ENCODE measurements at places on chromosomes 3 and 15.
A peak's percentile ranks its signal among the peaks of the same experiment; 100 is the strongest.

- no peak for DNase-seq
Observed at GRCh38 chr3:58351920-58352319, 19.2 kb downstream of the PXK start.

- DNase-seq, result no peak
Observed at GRCh38 chr3:65425880-65426279, 612.8 kb downstream of the MAGI1 start.

DNA sequence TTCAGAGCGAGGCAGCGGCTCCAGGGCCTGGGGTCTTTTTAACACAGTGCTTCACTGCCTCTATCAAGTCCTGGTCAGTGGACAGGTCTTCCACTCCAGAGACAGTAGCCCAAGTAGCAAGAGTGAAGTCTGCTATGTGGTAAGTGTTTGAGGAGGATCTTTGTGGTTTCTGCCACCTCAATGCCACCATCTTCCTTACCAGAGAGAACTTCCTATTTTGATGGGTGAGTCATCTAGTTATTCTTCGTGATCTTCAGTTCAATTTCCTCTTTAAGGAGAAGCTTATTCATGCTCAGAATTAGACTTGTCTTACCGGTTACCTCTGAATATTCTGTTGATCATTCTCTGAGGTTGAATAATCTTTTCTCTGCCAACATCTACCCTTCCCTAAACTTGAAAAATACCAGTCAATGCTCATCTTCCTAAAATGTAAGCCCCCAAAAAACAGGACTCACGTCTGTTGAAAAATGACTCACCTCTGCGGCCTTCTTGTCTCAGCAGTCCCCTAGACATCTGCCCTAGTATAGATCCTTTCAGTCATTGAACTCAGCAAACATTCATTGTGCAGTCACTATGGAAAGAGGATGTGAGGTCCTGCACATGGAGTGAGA, 32.2 kb upstream of the BCL6 start:
- peak; percentile 40 for DNase-seq

DNA sequence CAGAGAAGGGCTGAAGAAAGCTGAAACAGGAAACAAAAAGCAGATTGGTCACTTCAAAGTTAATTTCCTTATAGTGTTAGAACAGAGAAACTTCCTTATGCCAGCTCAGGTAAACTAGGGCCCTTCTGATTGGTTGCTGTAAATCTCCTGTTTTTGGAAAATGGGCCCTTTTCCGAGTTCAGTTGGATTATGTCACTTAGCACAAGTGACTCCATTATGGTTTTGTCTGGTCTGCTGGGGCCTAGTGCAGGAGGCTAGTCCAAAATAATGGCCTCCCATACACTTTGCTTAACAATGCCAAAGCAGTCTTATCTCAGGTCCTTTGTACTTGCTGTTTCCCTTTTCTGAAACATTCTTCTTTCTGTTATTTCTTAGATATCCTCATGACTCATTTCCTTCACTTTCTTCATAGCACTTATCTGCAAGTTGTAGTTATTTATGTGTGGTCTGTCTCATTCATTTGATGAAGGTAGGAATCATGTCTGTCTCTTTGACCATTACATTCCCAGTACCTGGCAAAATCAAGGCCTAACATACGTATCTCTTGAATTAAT, 7.7 kb upstream of the DCP1A start:
- no peak for DNase-seq

DNA sequence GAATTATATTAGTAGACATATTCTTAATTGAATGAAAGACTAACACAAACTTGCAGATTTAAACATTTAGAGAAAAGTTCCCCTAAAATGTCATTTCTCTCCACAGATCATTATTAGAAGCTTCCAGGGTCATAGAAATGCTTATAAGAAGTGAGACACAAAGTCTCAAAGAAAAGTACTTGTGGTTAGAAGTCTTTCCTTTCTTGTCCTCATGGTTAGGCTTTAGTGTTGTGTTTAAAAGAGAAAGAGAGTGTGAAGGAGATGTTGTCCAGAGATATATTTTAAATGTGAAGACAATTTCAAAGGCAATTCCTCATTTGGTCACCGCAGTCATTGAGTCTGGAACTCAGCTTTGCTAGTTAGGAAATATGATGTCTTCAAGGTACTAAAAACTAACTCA, 230.4 kb upstream of the ARPP21 start:
- DNase-seq, result no peak

GRCh38 chr3:52893723-52894122, 3.6 kb downstream of the STIMATE start:
- DNase-seq, result no peak

- DNase-seq, result no peak
Observed at GRCh38 chr15:47955021-47955420, 165.8 kb upstream of the SLC24A5 start.

DNA sequence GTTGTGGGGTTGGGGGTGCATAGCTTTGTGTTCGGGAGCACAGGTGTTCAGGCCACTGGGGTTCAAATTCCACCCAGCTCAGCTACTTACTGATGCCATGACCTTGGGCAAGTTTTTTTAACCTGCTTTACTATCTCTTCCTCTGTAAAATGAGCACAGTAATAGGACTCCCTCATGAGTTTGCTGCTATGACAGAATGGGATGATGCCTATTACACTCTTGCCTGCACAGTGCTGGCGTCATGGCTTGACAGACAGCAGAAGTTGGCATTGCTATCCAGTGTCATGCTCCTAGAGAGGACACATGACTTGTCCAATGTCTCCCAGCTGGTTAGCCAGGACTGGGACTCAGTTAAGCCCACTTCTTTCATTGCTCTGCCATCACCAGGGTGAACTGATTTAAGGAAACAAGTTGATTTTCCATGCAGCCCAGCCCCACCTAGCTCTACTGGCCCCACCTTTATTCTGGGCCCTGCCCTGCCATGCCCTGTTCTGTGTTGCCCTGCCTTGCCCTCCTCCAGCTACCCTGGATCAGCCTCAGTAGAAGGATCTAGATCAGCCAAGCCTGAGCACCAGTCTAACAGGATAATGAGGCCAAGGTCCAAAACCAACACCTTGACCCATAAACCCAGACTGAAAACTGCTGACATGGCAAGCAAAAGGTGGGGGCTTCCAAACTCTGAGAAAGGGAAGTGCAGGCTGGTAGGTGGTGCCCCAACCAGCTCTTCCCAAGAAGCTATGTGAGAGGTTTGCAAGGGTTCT, 155.8 kb upstream of the ATP11B start:
- no peak for DNase-seq

DNA sequence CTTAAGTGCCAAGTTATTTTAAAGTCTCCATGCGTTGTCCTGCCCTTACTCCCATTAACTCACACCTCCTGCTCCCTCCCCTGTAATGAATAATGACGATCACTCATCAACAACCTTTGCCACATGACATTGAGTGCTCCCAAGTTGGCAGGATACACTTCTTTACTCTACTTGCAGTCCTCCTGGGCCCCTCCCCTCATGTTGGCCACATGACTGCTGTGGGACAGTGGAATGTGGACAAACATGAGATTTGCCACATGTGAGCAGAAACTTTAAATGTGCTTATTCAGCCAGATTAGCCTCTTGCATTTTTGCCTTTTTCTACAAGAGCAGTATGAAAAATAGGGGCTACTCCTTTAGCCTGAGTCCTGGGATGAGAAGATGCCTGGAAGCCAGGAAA, 167.9 kb downstream of the DCLK3 start:
- no peak for DNase-seq

GRCh38 chr3:171970301-171970788, 69.0 kb upstream of the FNDC3B start:
- no peak for DNase-seq

GRCh38 chr3:193814166-193814892, 221.3 kb downstream of the OPA1 start:
- no peak for DNase-seq

GRCh38 chr15:95558131-95558530, 772.4 kb upstream of the NR2F2 start:
- DNase-seq, result no peak

DNA sequence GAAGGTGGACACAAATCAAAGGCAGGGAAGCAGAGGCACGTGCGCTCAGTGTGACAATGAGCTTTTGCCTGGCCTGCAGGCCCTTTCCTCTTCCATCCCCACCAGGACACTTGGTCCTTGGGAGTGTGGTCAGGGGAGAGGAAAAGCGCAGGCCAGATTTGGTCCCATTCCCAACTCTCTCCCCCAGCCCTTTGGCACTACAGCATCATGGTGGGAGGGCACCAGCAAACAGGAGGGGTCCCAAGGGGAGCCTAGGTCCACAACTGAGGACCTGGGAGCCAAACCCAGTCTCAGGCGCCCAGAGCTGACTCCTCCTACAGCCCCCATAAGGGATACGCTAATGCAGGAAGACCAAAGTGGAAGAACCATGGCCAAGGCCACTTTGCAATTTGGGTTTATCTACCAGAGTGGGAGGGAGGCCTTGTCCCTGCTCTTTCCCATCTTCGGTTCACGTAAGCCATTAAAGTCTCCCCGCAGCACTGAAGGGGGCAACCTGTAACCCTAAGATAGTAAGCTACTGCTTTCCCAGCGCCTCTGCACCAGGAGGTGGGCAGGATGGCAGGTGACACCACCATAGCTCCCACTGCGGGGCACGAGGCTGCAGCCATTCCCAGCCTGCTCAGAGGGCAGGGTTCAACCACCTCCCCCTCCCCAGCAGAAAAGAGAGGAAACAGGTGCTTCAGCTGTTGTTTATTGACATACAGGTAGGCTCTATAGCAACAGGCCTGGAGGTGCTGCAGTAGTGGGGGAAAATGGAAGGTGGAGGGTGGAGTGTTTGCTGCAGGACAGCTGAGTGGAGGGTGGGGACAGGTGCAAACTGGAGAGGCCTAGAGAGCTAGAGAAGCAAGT, 993 bp upstream of the GRAMD2A start:
- no peak for DNase-seq

DNA sequence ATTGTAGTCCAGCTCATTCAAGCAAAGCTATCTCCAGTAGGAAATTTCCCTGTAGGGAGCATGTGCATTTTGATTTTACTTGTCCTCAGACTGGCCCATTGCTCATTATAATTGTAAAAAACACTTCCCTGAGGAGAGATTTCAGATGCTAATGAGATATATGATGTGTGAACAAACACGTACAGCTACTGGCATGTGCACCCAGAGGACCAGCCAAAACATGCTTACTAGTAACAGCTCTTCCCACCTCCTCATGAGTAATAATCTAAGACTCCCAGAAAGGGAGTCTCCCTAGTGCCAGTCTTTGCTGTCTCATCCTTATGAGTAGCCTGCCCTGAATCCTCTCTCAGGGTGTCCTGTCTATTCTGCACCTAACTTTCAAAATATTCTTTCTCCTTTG, 43.4 kb downstream of the FBXO22 start:
- no peak for DNase-seq

GRCh38 chr3:16616083-16616482, 10.9 kb upstream of the DAZL start:
- no peak for DNase-seq

- no peak for DNase-seq
Observed at GRCh38 chr3:150319900-150320299, 88.2 kb upstream of the TSC22D2 start.

DNA sequence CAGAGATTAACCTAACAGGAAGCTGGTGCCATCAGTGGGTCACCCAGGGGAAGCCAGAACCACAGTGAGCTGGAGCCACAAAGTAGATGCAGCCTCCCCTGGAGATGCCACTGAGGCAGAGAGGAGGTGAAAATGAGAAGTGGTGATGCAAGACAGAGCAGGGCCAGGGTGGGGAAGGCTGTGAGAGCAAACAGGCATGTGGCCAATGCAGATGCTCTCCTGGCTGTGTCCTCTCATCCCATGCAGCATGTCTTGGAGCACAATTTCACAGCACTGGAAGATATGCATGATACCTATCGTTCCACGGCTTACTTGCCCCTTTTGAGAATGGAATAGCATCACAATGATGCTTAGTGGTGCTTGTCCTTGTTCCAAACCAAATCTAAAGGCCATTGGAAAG, 126.3 kb downstream of the ABHD5 start:
- no peak for DNase-seq

DNA sequence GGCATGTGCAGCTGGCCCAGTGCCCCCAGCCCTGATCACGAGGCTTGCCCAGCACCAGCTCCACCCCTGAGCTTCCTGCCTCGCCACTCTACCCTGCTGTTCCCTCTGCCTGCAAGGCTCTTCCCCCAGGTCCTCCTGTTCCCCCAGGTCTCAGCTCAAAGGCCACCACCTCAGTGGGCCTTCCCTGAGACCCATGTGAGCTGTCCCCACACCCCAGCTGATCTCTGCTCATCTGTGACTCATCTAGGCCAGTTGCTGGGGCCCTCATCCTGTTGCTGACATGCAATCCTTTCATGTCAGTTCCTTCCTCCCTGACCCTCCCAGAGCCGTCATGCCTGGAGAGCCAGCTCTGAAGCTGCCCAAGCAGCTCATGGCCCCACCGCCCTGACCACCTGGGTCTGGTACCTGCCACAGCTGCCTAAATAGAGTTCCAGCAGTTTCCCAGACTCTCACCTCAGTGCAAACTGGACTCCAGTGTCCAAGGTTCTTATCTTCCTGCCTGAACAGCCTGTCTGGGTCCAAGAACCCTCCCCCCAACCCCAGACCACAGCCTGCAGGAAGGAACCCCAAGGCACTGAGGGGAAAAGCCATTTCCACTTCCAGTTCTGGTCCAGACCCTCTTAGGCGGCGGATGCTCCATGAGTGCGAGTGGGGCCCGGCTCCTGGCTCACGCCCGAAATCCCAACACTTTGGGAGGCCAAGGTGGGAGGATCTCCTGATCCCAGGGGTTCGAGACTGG, 116.6 kb upstream of the IQSEC1 start:
- DNase-seq, result no peak

DNA sequence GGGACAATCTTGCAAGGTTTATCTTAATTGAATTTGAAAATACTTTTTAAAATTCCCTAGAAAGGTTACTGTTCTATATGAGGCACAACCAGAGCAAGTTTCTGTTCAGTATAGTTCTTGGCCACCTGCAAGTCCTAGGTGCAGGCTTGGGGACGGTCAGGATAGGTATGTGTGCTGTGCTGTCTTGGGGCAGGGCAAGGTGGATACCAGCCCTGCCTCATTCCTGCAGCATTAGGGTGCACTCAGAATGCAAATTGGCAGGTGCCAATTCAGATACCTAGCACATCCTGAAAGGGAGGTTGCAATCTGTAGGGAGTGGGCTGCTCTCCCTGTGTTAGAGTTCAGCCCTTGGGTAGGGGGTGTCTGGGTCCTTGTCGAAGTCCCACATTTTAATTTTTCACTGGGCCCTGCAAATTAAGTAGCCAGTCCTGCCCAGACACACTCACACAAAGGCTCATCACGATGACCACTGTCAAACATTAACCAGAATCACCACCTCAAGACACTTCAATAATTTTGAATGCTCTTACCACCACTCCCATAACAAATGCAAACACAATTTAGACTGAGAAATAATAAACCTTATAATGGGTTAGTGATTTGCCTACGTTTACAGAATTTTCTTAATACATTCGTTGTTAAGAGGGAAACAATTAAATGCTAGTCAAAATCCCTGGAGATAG, 838.0 kb upstream of the NR2F2 start:
- DNase-seq, result no peak

DNA sequence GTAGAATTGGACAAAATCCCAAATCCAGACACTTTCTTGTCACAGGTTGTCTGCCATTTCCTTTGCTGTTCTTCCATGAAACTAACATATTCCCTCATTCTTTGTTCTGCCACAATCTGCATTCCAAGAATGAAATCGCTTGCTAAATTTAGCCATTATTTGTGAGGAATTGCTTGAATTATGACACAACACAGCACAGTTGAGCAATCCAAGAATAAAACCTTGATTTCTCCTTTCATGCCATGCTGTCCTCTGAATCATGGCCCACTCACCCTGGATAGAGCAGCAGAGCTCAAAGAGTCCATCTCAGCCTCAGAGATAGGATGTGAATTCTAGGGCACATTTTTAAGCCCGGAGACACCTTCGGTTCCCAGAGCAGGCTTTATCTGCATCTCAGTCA, 35.2 kb upstream of the GREM1 start:
- DNase-seq, result no peak

All from activated CD4-positive, alpha-beta T cell treated with anti-CD3 and anti-CD28 coated beads, Interleukin-2, amount 50 U/mL, for 24 hours (primary cell).